Tibial artery (tissue), 4 donors: ENCODE measurements at places on chromosomes 4 and X.

GRCh38 chrX:132216283-132216682, 3.0 kb downstream of the RAP2C start:
- peaks cover 5% of the 10 kb centered on the region for H3K4me1 ChIP-seq
- DNase-seq, result no peak
- H3K27ac ChIP-seq, result peak overlapping the region; percentile 99
- H3K27me3 ChIP-seq, result no peaks in the 10 kb centered on the region

- H3K27me3 ChIP-seq, result no peaks in the 10 kb centered on the region
- no peaks in the 10 kb centered on the region for H3K4me1 ChIP-seq
- no peak overlapping the region for H3K27ac ChIP-seq
These were observed 136.1 kb downstream of the MAD2L1 start for GRCh38 chr4:119930546-119930945.

DNA sequence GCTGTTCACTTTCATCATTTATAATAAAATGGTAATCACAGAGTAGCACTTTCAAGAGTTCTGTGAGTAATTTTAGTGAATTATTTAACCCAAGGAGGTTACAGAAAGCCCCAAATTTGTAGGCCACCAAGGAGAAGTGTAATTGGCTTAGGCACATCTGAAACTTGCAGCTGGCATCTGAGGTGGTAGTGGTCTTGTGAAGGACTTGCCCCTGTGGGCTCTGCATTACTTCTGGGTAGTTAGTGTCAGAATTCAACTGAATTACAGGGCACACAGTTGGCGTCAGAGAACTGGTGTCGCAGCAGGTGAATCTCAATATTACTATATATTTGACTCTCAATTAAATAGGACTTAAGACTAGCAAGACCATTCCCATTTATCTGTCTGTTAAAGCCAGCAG, 36.9 kb downstream of the GPR174 start:
- no peak overlapping the region for H3K4me3 ChIP-seq
- no peaks in the 10 kb centered on the region for H3K4me1 ChIP-seq
- H3K36me3 ChIP-seq, result no peaks in the 10 kb centered on the region
- DNase-seq, result no peak
- no peak overlapping the region for H3K27ac ChIP-seq

DNA sequence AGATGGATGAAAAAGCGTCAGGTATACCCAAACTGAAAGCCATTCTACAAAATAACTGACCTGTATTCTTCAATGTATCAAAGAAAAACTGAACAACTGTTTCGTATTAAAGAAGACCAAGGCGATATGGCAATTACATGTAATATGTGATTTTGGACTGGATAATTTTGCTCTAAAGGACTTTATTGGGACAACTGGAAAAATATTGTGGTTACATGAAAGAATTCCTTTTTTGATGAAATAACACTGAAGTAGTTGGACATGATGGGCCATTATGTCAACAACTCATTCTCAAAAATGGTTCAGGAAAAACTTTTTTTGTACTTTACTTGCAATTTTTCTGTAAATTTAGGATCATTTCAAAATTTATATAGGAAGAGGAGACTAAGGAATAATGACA, 12.1 kb upstream of the ANTXR2 start:
- DNase-seq, result no peak
- no peak overlapping the region for H3K27ac ChIP-seq
- no peaks in the 10 kb centered on the region for H3K4me1 ChIP-seq
- no peaks in the 10 kb centered on the region for H3K36me3 ChIP-seq

GRCh38 chr4:39302901-39303300, 63.3 kb downstream of the RFC1 start:
- H3K4me3 ChIP-seq, result no peak overlapping the region
- no peak overlapping the region for H3K27ac ChIP-seq
- H3K27me3 ChIP-seq, result no peaks in the 10 kb centered on the region
- peaks cover 96% of the 10 kb centered on the region for H3K36me3 ChIP-seq
- H3K4me1 ChIP-seq, result no peaks in the 10 kb centered on the region
- DNase-seq, result no peak

GRCh38 chrX:113954297-113954696, 629.6 kb upstream of the HTR2C start:
- H3K27me3 ChIP-seq, result no peaks in the 10 kb centered on the region
- DNase-seq, result no peak
- no peak overlapping the region for H3K27ac ChIP-seq
- H3K4me1 ChIP-seq, result no peaks in the 10 kb centered on the region

DNA sequence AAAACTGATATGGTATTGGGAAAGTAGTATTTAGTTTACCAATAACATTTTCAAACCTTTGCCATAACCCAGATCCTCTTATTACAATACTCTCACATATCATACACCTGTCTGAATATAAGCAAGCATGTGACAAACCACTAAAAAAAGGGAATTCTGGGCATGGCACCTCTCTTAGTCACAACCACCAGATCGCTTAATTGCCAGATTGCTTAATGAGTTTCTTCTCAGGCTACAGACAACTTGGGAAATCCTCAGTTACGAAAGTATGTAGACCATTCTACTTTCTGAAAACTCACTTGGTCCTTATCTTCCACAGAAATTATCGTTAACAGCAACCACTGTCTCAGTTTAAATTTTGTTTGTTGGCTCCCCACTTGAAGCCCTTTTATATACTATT, 2.1 kb downstream of the NAF1 start:
- no peaks in the 10 kb centered on the region for H3K27me3 ChIP-seq
- no peak for DNase-seq
- peak overlapping the region; percentile 78 for H3K4me3 ChIP-seq
- H3K4me1 ChIP-seq, result peaks cover 8% of the 10 kb centered on the region
- peak overlapping the region; percentile 92 for H3K27ac ChIP-seq
- no peaks in the 10 kb centered on the region for H3K36me3 ChIP-seq

- no peak for DNase-seq
- no peaks in the 10 kb centered on the region for H3K36me3 ChIP-seq
- H3K27ac ChIP-seq, result no peak overlapping the region
- no peaks in the 10 kb centered on the region for H3K27me3 ChIP-seq
- no peaks in the 10 kb centered on the region for H3K4me1 ChIP-seq
These were observed 4.6 kb downstream of the EDA2R start for GRCh38 chrX:66634272-66634671.

- no peaks in the 10 kb centered on the region for H3K27me3 ChIP-seq
- peak within 1 kb of the TSS; percentile 92 for H3K27ac ChIP-seq
These were observed at the start of gene USP51 for GRCh38 chrX:55489314-55490009. TSS of gene USP51 (minus strand) at chrX:55489848. CDS start at chrX:55488939, 909 bp downstream.

- no peak for DNase-seq
- H3K4me1 ChIP-seq, result no peaks in the 10 kb centered on the region
- no peaks in the 10 kb centered on the region for H3K36me3 ChIP-seq
- no peak overlapping the region for H3K27ac ChIP-seq
These were observed 149.9 kb downstream of the AMMECR1 start for GRCh38 chrX:110167952-110168451.

GRCh38 chr4:147244786-147245185, 236.1 kb upstream of the EDNRA start:
- H3K4me3 ChIP-seq, result no peak overlapping the region
- no peaks in the 10 kb centered on the region for H3K4me1 ChIP-seq
- H3K36me3 ChIP-seq, result no peaks in the 10 kb centered on the region
- DNase-seq, result no peak

DNA sequence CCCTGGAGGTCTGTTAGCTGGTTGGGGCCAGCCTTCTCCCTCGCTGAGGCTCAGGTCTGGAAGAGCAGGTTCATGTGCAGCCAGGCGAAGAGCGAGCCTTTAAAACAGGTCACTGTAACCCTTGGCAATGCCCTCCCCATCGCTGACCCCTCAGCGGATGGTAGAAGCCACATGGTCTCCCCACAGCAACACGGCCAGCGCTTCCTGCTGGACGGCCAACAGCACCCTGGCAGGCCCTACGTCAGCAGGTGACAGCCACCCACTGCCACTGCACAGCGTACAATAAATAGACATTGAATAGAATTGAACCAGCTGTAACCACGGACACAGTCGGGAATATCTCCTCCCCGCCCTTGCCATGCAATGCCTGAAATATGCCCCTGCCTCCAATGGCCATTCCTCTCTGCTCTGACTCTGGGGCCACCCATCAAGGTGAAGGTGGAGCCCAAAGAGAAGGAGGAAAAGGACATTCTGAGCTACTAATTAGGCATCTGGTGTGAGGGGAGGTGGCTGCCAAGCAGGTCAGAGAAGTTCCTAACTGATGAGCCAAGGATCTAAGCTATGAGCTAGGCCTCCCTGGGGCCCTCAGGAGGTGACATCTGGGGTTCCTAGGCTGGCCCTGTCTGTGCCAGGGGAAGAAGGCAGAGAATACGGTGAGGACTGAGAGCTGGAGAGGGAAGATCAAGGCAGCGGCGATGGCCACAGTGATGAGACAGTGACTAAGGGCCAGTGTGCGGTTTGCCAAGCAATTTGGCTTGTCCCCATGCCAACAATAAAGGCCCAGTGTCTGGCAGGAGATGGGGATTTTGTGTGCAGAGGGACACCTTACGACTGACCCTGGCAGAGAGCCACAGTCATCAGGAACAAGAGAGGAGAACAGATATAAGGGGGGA, 202.3 kb downstream of the BCOR start:
- H3K4me1 ChIP-seq, result peaks cover 5% of the 10 kb centered on the region
- DNase-seq, result no peak
- H3K27ac ChIP-seq, result no peak overlapping the region
- H3K36me3 ChIP-seq, result no peaks in the 10 kb centered on the region
- H3K4me3 ChIP-seq, result no peak overlapping the region
- no peaks in the 10 kb centered on the region for H3K27me3 ChIP-seq

GRCh38 chr4:70936200-70936787, 34.1 kb downstream of the MOB1B start:
- H3K27ac ChIP-seq, result no peak overlapping the region
- H3K27me3 ChIP-seq, result no peaks in the 10 kb centered on the region
- no peaks in the 10 kb centered on the region for H3K36me3 ChIP-seq
- no peak for DNase-seq
- H3K4me3 ChIP-seq, result no peak overlapping the region
- peaks cover 4% of the 10 kb centered on the region for H3K4me1 ChIP-seq

GRCh38 chr4:140688711-140689598, 67.2 kb downstream of the TBC1D9 start:
- no peak overlapping the region for H3K4me3 ChIP-seq
- peaks cover 6% of the 10 kb centered on the region for H3K36me3 ChIP-seq
- no peaks in the 10 kb centered on the region for H3K4me1 ChIP-seq
- H3K27ac ChIP-seq, result no peak overlapping the region
- DNase-seq, result no peak
- H3K27me3 ChIP-seq, result no peaks in the 10 kb centered on the region

DNA sequence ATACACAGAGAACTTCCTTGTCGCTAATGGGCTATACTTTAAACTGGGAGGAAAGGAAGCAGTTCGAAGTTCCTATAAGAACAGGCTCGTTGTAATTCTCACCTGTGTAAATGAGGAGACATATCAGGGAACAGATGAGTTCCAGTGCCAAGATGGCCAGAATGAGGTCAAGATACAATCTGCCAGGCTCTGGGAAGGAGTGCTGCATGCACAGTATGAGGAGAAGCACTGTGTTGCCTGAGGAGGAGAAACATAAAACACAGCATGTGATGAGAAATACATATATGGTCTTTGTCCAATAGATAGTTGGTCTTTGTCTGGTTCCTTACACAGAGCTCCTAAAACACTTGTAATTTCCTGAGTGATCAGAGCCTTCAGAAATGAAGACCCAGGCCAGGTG, 24.3 kb downstream of the TMEM192 start:
- H3K4me1 ChIP-seq, result no peaks in the 10 kb centered on the region
- H3K4me3 ChIP-seq, result no peak overlapping the region
- no peak for DNase-seq
- H3K36me3 ChIP-seq, result peaks cover 64% of the 10 kb centered on the region
- no peak overlapping the region for H3K27ac ChIP-seq
